A549 (cell line): ENCODE measurements at places on chromosomes 7 and 10. TPM values are rescaled to one million over a fixed set of nuclear protein-coding genes. Genes with fewer than 3 reads are reported as not detected.

DNA sequence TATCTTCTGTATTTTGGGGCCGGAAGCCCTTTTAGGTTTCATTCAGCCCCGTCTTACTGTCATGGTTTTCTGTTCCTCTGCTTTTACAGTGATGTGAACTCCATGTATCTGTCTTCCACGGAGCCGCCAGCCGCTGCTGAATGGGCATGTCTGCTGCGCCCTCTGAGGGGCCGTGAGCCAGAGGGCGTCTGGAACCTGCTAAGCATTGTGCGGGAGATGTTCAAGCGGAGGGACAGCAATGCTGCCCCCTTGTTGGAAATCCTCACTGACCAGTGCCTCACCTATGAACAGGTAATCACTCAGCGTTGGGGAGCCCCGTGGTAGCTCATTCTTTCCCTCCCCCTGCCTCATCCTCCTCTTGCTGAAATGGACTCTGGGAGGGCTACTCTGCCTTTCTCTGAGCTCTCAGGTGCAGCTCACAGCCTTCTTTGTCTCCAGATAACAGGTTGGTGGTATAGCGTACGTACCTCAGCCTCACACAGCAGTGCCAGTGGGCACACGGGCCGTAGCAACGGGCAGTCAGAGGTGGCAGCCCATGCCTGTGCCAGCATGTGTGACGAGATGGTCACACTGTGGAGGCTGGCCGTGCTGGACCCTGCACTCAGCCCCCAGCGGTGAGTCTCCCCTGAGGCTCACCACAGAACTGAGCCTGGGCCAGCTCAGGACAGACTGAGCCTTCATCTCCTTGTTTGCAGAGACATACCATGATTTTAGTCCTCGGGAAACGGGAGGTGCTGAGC is 5.7 kb downstream of the ZSWIM8 start:
- DNase-seq, result no peak

GRCh38 chr7:70210936-70211310 is 612.6 kb downstream of the AUTS2 start:
- DNase-seq, result no peak

DNA sequence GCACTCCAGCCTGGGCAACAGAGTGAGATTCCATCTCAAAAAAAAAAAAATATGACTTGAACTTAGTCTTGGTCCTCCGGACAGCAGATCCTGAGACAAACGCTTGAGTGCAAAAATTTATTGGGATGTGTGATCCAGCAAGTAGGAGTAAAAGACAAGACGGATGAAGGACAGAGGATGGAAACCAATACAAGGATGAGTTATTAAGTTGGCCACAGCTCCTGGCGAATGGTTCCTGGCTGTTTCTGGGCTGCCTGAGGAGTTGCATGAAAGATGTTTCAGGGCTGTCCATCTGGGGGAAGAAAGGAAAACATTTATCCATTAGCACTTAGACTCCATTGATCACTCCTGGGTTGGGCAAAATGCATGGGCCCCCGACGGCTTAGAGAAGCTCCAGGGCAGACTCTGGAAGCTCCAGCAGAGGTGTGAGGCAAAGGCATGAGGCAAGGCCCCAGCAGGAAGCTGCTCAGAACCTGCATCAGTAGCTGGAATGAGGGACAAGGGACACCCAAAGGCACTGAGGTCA is 98.3 kb upstream of the ZNF438 start:
- DNase-seq, result no peak

DNA sequence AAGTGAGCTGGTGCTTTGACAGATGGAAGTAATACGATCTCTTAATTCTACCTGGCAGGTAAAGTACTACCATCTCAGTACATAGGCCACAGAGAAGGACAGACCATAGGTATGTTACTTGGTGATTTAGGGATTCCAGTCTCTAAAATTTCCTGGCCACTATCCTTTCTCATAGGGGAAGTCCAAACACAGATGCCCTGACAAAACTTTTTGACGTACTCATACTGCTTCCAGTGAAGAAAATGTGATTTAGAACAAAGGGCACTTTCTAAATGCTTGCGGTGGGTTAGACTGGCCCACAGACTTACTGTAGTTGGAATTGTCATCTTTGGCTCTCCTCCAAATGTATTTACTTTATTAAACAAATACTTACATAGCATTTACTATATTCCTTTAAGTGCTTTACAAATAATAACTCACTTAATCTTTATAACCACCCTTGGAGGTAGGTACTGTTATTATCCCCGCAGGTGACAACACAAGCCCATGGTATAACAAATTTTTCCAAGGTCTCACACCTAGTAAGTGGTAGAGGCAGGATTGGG is 3.0 kb downstream of the PI4K2A start:
- no peak for DNase-seq

EEPD1 gene
- polyA plus RNA-seq, result 22.1 to 25.9 TPM (median 24.3 TPM) in 3 replicates

GRCh38 chr7:2628891-2629290 is 2.9 kb upstream of the TTYH3 start:
- DNase-seq, result no peak
